Nucleus accumbens (tissue), 56 donors: ENCODE measurements at places on chromosomes 6 and 20.

GRCh38 chr6:146336191-146336590 lies 207.4 kb upstream of the RAB32 start:
- DNase-seq, result no peak

GRCh38 chr6:130827247-130828149 lies at the start of gene SMLR1:
Gene SMLR1, plus strand, starts transcription at chr6:130827406. Its CDS starts 8 bp downstream, at chr6:130827414.
- no peak for DNase-seq

GRCh38 chr6:111993342-111993741 lies 60.6 kb upstream of the CCN6 start:
- no peak for DNase-seq

DNA sequence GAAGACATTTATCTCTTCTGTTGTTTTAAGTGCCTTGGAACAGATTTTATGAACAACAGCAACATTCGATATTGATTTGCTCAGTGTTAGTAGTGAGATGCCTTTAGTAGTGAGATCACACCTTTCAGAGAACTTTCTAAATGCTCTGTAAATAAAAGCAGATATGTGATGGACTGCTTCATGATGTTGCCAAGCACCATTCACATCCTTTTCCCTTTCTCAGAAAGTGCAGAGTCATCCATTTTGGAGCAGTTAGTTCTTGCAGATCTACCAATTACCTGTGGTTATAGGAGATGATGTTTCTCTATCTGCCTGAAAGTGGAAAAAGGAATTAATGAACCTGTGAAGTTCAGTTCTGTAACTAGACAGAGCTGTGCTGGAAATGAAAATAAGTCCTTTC lies 27.0 kb downstream of the CBFA2T2 start:
- DNase-seq, result no peak

DNA sequence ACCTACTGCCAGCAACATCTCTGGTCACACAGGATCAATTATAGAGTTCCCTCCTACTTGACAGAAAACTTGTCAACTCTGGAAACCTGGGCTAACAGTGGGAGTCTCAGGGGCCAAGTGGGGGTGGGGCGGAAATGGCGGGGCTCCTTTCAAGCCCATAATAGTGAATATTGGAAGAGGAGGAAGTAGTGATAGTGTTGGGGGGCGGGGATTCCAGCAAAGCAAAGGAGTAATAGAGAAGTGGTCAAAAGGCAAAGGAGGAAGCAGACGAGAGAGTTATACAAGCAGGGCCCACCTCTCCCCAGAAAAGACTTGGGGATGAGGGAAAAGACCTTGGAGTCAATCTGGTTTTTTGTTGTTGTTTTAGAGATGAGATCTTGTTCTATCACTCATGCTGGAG lies 2.1 kb downstream of the DEF6 start:
- peak; percentile 23 for DNase-seq

DNA sequence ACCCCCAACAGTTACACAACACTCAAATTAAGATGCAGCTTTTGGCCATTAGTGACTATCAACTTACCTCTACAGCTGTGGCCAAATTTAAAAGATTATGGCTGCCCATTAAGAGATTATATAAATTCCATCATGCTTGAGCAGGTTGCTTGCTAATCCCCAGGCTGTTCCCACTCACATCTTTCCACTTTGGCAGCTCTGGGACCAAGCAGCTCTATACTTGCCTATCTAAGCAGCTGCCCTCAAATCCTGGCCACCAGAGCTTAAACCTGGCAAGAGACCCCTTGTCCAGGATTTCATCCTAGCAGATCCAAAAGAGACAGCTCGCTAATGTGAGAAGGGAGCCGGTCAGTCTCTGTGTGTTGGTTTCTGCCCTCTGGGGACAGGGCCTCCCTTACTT lies 127.9 kb downstream of the SLC23A2 start:
- DNase-seq, result no peak

GRCh38 chr6:142796571-142796970 lies 148.4 kb downstream of the HIVEP2 start:
- DNase-seq, result no peak

DNA sequence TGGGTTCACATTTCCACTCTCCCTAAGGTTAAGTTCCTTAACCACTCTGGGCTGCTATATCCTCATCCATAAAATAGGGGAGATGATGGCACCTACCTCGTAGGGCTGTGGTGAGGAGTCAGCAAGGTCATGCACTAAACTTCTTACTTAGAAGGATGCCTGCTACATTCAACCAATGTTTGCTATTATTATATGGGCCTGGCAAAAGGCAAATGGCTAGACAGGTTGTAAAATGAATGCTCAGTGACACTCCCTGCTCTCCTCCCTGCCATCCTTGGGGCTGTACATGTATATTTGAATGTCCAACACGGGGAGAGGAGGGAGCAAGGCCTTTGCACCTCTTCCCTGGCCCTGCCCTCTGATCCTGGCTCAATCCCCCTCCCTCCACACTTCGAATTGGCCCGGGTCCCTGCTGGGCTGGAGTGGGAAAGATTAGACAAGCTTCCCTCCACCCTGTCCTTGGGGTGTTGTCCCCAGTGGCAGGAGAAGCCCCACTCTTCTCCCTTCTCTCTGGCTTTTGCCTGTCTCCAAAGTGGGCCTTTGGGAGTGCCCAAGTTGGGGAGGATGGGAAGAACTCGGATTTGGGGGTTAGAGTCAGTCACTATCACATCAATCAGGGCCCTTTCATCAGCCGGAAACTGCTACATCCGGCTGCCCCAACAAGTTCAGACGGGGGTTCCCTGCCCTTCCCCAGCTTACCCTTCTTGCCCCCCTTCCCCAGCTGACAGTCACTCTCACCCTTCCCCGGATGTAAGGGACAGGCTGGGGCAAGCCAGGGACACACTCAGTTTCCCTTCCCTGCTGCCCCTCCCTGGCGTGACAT lies 36.3 kb upstream of the VEGFA start:
- no peak for DNase-seq

DNA sequence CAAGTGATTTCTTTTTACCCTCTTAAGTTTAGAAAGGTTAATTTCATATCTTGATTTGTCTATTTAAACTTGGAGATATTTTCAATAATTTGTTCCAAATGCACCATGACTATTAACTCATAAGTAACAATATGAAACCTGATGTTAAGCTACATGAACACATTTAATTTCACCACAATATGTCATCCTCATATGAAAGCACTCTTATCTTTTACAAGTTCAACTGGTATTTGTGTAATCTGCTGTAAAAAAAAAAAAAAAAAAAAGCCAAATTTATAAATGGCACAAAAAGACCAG lies 110.4 kb downstream of the HFE start:
- no peak for DNase-seq

DNA sequence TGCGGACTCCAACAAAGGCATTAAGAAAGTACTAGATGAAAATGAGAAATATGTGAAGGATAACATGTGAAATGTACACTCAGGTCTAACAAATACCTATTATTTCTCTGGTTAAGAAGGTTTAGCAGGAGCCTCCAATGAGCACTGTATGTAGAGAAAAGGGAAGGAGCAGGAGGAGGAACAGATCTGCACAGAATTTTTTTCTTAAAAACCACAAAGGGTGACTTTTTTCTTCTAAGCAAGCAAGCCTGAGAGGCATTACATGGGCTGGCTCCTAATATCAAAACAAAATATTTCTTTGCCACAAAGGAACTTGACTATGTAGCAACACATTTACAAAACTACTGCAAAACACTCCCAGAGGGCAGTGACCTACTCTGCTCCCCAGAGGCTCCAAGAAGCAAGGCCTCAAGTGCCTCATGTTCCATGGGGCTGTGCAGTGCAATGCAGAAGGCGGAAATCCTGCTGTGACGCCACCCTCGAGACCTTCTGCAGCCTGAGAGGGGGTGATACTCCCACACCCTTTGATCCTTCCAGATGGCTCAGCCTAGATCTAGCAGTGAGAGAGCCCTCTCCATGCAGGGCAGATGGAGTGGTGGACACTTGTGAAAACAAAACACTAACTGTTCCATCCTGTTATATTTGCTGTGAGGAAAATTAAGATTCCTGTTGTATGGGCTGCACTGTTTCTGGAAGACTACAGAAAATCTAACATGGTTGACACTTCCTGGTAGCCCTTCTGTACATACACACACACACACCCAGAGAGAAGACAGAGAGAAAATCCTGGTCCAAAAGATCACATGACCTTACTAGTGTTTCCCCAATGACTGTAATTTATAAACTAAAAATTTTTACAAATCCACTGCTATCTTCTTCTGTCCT lies 36.0 kb upstream of the SMIM29 start:
- peak; percentile 14 for DNase-seq

DNA sequence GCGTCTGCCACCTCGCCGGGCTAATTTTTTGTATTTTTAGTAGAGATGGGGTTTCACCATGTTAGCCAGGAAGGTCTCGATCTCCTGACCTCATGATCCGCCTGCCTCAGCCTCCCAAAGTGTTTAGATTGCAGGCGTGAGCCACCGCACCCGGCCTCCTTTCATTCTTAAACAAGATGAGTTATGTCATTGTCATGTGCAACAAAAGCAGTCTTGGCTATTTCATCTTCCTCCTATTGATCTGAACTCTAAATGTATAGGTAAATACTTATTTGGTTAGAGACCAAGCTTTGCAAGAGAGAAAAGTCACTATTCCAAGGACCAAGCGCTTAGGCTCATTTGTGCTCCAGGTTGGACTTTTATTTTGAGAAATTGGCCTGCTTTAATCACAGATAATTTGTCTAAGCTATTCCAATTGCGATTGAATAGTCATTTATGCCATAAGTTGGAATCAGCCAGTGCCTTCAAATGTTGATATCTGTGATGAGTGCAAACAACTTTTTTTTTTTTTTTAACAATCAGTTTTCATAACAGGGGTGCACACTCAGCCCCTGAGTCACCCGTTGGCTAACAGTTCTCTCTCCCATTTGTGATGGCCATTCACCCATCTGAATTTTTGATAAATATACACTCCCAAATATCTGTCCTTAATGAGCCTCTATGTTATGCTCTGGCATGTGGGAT lies 167.3 kb downstream of the BCAS1 start:
- no peak for DNase-seq

DNA sequence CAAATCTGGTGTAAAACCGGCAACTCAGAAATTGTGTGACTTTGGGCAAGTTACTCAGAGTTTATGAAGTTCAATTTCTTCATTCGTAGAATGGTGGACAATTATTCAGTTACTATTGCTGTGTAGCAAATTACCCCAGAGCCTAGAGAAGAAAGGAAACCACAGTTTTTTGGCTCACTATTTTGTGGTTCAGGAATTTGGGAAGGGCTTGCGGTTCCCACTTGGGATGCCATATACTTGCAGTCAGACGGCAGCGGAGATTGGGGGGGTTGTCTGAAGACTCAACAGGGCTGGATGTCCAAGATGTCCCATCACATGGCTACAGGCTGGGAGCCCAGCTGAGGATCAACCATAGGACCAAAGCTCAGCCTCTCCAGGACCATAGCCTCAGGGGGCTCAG lies 108.1 kb downstream of the PCSK2 start:
- DNase-seq, result no peak

- peak; percentile 3 for DNase-seq
Measured at GRCh38 chr6:7424967-7425807, 35.6 kb downstream of the RIOK1 start.

- DNase-seq, result no peak
Measured at GRCh38 chr6:15798533-15799255, 135.9 kb upstream of the DTNBP1 start.

GRCh38 chr6:3782876-3783832 lies 31.6 kb upstream of the PXDC1 start:
- no peak for DNase-seq

DNA sequence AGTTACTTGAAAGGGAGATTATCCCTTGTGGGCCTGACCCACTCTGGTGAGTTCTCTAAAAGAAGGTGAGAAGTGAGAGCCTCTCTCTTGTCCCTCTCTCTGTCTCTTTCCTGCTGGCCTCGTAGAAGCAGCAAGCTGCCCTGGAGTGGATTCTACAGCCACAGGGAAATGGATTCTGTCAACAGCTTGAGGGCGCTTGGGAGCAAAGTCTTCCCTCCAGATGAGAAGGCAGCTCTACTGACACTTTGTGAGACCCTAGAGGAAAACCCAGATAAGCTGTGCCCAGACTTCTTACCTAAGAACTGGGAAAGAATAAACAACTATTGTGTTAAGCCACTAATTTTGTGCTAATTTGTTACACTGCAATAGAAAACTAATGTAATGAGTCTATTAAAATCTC lies 39.9 kb downstream of the ANKRD60 start:
- DNase-seq, result no peak

- no peak for DNase-seq
Measured at GRCh38 chr6:23414051-23414445, 712.0 kb upstream of the NRSN1 start.

GRCh38 chr6:33822575-33823395 lies 19.0 kb upstream of the MLN start:
- DNase-seq, result no peak

DNA sequence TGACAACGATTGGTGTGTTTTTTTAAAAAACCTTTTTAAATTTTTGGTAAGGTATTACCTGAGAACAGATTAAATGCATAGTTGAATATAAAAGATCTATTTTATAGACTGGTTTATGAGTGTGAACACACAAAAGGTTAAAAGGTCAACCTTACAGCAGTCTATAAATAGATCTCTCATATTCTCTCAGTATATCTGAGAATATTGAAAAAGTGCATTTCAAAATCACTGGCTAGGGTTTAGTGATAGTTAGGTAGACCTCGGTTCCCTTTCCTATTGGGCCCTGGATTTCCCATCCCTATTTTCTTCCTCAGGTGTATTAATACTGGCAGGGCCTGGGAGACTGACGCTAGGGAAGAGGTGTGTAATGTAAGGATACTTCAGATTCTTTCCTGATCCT lies 723 bp upstream of the ZNF451 start:
- no peak for DNase-seq

- DNase-seq, result no peak
Measured at GRCh38 chr6:28884423-28885131, 39.2 kb downstream of the TRIM27 start.

DNA sequence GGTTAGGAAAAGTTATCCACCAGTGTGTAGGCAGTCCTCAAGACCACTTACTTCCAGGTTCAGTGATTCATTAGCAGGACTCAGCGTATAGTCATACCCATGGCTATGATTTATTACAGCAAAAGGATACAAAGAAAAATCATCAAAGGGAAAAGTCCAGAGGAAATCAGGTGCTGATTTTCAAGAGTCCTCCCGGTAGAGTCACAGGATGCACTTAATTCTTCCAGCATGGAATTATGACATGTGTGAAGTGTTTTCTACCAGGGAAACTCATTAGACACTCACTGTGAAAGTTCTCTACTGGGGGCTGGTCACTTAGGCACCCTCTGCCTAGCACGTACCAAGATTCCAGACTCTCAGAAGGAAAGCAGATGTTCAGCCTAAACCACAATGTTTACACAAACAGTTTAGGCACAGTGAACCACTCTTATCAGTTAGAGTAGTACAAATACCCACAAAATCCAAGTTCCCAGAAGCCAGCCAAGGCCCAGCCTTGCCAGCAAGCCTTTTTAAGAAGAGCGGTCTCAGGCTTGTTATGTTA lies 10.2 kb downstream of the WFDC3 start:
- DNase-seq, result no peak
